ENCODE measurements at places on chromosomes 6 and 20.
A peak's percentile ranks its signal among the peaks of the same experiment; 100 is the strongest.

DNA sequence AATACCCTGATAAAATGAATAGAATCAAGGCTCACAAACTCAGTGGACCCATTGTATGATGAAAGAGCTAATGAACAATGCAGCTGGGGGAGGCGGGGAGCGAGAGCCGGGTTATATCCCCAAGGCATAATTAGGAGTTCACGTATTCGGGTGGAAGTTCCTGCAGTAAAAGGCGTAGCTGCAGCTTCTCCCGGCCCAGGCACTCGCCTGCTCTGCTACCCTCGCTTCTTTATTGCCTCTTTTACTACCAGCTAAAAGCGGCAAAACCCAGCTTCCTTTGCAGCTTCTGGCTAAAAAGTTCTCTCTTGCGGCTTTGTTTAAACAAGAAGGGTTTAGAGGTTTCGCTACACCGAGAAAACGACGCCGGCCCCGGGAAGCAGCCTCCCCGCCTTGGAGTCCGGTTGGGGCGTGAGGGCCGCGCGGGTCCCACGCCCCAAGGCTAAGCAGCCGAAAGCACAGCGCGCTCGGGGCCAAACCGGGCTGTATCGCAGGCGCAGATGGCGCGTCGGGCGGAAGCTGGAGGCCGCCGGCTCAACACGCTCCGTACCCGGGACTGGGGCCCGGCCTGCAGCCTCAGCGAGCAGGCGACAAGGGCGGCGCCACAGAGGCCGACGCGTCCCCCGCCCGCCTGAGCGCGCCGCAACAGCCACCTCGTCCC is 1.6 kb downstream of the ZBTB2 start:
- peak; percentile 63 for DNase-seq

GRCh38 chr6:13998356-13998755 is 73.6 kb downstream of the RNF182 start:
- no peak for DNase-seq

GRCh38 chr6:46199387-46199786 is 28.6 kb upstream of the ENPP5 start:
- peak; percentile 33 for DNase-seq

- DNase-seq, result no peak
Observed at GRCh38 chr20:47125758-47126591, 230.5 kb downstream of the ZMYND8 start.

DNA sequence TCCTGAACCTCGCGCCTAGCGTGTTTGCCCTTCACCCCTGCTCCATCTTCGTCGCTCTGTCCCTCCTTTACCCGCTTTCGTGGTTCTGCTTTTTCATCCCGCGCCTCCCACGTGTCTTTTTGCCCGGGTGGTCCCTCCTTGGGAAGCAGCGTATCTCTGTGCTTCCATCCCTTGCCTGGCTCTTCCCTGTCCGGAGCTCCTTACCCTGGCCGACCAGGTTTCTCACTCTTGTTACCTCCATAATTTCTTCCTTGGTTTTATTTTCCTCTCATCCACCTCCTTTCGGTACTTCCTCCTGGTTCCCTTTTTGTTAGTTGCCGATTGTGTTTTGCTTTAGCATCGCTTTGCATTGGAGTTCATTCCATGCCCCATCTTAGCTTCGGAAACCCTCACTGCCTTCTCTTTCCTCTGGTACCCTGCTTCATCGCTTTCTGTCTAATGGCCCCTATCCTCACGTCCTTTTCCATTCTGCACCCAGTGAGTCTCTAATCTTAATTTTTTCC is 735 bp downstream of the FAM135A start:
- DNase-seq, result no peak

DNA sequence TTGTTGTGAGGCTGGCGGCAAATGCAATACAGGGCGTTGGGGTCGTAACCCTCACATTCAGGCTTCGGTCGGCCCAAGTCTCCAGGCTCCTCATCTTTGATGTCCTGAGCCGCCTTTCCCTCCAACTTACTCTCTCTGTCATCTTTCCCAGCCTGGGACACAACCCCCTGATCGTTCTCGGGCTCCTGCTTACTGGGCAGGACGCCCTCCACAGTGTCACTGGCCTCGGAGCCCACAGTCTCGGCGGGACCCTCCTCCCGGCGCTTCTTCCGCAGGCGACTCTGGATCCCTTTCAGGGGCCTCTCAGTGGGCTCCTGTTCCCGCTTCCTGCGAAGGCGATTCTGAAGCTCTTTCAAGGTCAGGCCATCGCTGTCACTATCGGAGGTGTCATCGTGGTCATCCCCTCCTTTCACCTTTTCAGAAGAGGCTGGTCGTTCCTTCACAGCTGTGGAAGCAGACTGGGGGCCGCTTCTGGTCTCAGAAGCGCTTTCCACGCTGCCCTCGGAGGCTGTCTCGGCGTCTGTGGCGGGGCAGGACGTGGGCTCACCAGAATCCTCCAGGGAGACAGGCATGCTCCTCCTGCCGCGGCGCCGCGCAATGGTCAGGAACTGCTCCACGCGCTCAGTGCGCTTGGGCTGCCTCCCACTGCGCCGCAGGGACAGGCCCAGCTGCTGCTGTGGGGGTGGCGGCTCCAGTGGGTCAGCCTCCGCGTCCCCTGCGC is 15.4 kb downstream of the DIDO1 start:
- DNase-seq, result no peak

GRCh38 chr6:7727086-7727945 is 1.4 kb downstream of the BMP6 start:
- no peak for DNase-seq

DNA sequence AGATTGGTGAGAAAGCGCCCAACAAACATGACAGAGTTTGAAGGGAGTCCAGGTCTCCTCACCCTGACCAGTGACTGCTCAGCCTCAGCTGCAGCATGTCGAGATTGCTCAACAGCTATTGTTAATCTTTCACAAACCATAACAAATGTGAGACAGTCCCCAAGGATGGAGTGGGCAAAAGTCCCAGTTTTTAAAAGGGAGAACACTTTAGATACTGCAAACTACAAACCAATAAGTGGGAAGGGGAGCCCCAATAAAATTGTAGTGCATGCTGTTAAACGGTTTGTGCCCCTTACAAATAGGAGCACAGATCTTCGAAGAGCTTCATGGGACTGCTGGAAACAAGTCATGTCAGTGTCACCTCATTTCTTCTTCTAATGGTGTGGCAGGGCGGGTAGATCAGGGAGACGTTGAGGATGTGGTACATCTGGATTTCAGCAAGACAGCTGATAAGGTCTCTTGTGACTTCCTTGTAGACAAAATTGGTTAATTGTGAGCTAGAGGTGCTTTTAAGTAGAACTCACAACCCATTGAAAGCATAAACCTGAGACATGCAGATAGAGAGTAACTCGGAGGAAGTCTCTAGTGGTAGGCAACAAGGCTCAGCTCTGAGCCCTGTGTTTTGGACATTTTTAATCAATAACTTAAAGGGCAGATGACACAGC is 134.0 kb upstream of the ARMC2 start:
- peak; percentile 75 for DNase-seq

DNA sequence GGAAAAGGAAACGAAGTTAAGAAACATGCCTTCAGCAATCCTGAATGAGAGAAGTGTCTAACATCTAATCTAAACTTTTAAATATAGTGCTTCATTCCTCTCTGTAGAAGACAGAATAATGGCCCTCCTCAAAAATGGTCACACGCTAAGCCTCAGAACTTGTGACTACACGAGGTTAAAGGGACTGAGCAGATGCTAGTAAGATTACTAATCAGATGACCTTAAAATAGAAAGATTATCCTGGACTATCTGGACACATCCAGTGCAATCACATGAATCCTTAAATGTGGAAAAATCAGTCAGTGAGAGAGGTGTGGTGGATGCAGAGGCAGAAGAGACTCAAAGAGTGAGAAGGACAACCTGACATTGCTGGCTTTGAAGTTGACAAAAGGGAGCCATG is 126.1 kb downstream of the TBX18 start:
- no peak for DNase-seq

GRCh38 chr6:29294499-29294914 is 7.0 kb upstream of the OR14J1 start:
- DNase-seq, result no peak

DNA sequence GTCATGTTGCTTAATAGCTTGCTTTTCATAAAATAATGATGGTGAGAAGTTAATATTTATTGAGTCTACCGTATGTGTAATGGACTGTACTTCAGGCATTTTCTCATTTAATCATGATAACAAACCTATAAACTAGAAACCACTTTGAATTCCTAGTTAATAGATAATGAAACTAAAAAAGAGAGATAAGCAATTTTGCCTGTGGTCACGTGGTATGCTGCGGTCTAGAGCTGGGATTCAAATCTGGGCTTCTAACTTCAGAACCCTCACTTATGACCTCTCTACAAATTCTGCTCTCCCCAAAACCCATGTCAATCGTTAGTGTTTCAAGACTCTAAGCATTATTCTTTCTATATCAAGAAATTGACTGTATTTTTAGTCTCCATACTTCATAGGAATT is 700.7 kb downstream of the PRKN start:
- DNase-seq, result no peak

DNA sequence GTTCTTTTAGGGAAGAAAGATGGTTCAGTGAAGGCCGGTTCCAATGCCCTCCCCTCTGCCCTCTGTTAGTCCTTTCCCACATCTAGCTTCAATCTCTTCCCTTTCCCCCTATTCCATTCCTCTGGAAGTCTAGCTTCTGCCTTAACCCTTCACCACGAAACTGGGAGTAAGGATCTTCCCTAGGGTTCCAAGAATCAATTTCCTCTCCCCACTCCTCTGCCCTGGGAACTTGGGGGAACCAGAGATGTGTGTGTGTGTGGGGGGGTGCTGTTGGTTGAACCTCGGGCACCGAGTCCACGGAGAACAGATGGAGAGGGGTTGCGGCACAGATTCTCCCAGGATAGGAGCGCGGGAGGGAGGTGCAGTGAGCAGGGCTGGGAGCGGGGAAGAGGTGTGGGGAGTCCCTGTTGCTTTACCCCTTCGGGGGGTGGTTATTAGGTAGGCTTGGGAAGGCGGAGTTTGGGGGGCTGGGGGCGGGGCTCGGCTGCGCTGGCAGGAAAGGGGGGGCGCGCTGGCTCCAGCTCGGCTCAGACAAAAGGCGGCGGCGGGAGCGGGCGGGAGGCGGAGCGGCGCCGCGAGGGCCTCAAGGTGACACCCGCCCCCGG is at the start of gene TMEM151B:
TMEM151B (plus strand) TSS at position 530 of the 605 bp plus-strand sequence. CDS start 293 bp downstream, outside the sequence.
- no peak for DNase-seq

GRCh38 chr6:3090013-3090412 is 21.7 kb downstream of the RIPK1 start:
- DNase-seq, result no peak

DNA sequence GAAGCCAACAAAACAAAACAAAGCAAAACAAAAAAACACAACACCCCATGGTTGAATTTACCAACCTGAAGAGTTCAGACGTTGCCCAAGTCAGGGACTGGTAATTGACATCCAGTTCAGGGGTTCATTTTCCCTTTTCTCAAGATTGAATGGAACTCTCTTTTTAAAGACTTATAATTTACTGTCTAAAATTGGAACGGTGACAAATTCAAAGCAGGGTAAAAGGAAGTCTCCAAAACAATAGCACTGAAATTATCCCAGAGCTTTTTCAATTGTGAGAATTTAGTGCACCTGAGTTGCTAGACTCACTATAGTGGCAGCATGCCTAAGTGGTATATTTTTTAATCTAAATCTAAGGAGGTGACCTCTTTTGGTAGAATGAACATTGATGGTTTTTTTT is 90.9 kb upstream of the PREP start:
- DNase-seq, result no peak

GRCh38 chr6:46014046-46014445 is 1.6 kb downstream of the CLIC5 start:
- no peak for DNase-seq

GRCh38 chr6:114389111-114389510 is 46.3 kb upstream of the HS3ST5 start:
- no peak for DNase-seq

DNA sequence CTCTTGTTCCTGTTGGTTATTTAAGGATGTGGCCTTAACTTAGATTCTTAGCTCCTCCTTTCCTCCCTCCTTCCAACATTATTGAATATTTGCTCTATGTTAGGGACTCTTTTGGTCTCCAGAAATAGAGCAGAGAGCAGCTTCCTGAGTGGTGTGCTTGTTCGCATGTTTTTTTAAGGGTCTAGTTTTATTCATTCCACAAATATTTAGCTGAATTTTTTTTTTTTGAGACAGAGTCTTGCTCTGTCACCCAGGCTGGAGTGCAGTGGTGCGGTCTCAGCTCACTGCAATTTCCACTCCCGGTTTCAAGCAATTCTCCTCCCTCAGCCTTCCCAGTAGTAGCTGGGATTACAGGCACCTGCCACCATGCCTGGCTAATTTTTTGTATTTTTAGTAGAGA is 169.2 kb downstream of the ZFAND3 start:
- DNase-seq, result no peak

GRCh38 chr6:153767127-153767526 is 271.9 kb upstream of the OPRM1 start:
- DNase-seq, result no peak

DNA sequence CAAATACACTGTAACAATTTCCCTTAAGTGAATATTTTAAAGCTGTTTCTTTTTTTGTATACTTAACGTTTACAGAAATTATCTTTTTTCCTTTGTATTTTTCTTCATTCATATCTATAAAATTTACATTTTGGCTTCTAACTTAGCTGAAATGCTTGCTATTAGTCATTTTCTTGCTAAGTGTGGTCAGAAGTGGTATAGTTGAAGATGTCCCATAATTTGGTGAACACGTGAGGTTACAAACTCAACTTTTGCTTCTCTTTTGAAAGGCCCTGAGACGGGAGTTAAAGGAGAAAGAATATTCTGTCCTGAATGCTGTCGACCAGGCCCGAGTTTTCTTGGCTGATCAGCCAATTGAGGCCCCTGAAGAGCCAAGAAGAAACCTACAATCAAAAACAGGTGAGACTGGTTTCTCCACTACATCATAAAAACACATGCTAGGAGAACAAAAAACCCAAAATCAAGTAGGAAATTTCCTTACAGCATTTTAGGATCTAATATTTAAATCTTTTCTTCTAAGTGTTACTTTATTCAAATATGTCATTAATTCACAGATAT is 445.0 kb downstream of the UTRN start:
- no peak for DNase-seq

GRCh38 chr6:155154158-155154830 is 109.5 kb upstream of the CLDN20 start:
- DNase-seq, result peak; percentile 54

DNA sequence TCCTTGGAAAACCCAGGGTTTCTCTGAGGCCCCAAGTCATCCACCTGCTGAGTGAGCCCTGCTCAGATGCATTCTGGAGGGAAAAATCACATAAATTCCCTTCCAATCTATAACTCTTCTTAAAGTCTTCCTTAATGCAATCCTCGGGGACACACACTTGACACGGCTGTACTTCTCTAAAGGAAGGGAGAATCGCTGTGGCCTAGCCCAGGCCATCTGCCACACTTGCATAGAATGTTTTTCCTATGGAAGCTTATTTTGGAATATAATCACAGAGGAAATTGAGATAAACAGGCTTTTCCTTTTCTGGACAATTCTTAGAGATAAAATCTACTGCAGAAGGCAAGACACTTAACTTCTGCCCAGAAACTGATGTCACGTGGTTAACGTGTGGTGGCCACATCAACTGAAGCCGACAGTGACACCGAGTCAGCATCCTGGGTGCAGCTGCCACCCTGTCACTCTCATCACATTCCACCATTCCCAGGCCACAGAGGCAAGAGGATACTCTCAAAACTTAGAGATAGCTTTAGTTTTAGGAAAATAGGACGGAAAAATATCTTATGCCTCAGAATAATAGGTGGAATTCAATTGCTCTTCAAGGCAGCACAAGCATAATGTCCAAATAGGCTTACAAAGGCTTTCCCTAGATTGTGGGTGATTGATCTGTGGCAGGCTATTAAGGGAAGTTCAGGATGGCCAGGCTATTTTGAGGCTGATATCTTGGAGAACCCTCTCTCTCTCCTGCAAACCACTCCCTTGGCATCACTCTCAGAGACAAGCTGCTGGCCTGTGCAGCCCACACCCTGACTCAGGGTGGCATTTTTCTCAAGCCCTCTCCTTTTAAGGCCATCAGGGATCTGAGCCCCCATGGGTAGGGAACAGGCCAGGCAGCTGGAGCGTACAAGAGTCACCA is 29.6 kb downstream of the PSMB1 start:
- no peak for DNase-seq
